CD4-positive, alpha-beta T cell treated with Interleukin-1 beta for 1 hour (primary cell): ENCODE measurements at places on chromosomes 5 and 9.

GRCh38 chr5:30736669-30737068, 456.8 kb upstream of the CDH6 start:
- no peak for DNase-seq

DNA sequence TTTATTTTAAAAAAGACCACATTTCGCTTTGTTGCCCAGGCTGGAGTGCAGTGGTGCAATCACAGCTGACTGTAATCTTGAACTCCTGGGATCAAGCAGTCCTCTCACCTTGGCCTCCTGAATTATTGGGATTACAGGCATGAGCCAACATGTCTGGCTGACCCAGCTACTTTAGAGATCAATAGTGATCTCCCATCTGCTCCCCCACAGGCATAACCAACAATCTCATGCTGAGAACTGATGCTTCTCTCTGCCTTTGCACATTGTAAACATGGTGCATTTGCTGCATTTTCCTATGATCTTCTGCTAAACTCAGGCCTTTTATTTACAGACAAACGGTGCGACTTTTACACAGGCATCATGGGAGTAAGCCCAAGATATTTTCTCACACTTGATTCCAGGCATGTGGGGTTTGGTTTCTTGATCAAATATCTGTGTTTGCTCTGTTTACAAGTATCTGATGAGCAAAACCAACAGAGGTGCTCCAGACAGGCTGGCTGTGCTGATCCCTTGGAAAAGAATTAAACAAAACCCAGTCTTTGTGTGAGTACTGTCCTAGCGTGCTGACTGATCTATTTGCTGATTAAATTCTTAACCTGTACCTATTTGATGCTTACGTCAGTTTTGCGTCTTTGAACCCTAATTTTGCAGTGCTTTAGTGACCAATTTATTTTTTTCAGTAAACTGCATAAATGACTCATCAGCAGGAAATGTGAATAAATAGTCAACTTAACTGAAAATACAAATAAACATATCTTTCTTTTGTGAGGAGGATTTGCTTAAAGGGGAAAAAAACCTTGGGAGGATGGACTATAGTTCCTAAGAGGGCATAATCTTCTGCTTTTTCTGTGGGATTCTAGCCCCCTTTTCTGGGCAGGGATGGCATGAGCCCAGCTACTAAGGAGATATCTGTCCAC, 191.7 kb upstream of the NR3C1 start:
- DNase-seq = no peak

GRCh38 chr5:30874241-30875034, 319.0 kb upstream of the CDH6 start:
- DNase-seq = no peak

- DNase-seq = no peak
Measured at GRCh38 chr5:13993926-13994325, 49.4 kb upstream of the DNAH5 start.
